Naive thymus-derived CD8-positive, alpha-beta T cell (primary cell): ENCODE measurements at places on chromosomes 6 and 20. TPM values are rescaled to one million over a fixed set of nuclear protein-coding genes. Genes with fewer than 3 reads are reported as not detected.

NRSN1 gene
- polyA plus RNA-seq: not detected

FGD2 gene
- polyA plus RNA-seq: not detected

CCN6 gene
- 0.08 TPM for polyA plus RNA-seq

KIAA0408 gene
- polyA plus RNA-seq: not detected

COL9A1 gene
- not detected for polyA plus RNA-seq

NFS1 gene
- 8.6 TPM for polyA plus RNA-seq

TBC1D20 gene
- polyA plus RNA-seq: 19.0 TPM

WFDC12 gene
- not detected for polyA plus RNA-seq

WFDC10B gene
- polyA plus RNA-seq: not detected

PPP1R16B gene
- 13.4 TPM for polyA plus RNA-seq

SIRT5 gene
- polyA plus RNA-seq: 13.0 TPM

ZNF311 gene
- not detected for polyA plus RNA-seq

ZSCAN23 gene
- 1.1 TPM for polyA plus RNA-seq

HLA-DRA gene
- 0.27 TPM for polyA plus RNA-seq

JARID2 gene
- polyA plus RNA-seq: 11.8 TPM

IRAK1BP1 gene
- polyA plus RNA-seq: 1.5 TPM

PLEKHG1 gene
- polyA plus RNA-seq: 0.11 TPM

LST1 gene
- polyA plus RNA-seq: 15.0 TPM
